ENCODE measurements at places on chromosomes 16 and 17.

DNA sequence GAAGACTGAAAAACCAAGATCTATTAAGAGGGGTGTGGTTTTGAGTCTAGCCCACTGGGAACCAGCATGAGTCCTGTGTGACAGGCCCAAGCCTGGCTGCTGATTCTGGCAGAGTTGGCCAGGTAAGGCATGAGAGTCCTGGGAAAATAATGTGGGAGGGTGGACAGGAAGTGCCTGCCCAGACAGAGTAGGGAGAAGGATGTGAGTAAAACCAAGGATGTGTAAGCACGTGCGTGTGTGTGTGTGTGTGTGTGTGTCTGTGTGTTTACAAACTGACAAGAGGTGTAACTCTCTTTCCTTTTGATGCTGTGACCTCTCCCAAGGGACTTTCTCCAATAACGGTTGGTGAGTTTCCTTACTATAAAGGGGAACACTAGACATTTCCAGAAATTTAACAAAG is 15.6 kb upstream of the TEX2 start:
- peak; percentile 44 for DNase-seq

GRCh38 chr17:7263801-7264078 is 1.5 kb upstream of the CLDN7 start:
- DNase-seq = no peak

GRCh38 chr16:51180719-51181502 is 29.8 kb upstream of the SALL1 start:
- DNase-seq = no peak

- no peak for DNase-seq
Measured at GRCh38 chr16:1320097-1320496, 10.7 kb downstream of the UBE2I start.

- no peak for DNase-seq
Measured at GRCh38 chr16:677316-678190, 2.1 kb downstream of the RHBDL1 start.

- DNase-seq = no peak
Measured at GRCh38 chr17:58913552-58913951, 157.9 kb downstream of the PPM1E start.

- no peak for DNase-seq
Measured at GRCh38 chr16:49588729-49589384, 215.3 kb downstream of the C16orf78 start.

Measured in GM12865 (cell line).